ENCODE measurements at places on chromosomes 7 and 10.

DNA sequence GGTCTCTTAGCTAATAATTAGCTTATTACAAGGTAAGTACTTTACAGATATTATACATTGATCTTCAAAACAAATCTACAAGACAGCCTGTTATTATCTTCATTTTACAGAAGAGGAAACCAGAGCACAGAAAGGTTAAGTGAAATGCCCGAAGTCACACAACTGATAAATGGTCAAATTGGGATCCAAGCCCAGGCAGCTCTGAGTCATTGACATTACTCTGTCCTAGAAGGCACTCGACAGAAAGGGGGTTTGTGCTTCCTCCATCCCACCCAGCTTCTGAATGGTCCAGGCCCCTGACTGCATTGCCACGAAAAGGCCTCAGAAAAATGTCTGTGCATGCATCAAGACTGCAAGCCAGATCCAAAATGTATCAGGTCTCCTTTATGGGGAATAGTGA is 81.3 kb upstream of the ZNF438 start:
- no peak for DNase-seq

DNA sequence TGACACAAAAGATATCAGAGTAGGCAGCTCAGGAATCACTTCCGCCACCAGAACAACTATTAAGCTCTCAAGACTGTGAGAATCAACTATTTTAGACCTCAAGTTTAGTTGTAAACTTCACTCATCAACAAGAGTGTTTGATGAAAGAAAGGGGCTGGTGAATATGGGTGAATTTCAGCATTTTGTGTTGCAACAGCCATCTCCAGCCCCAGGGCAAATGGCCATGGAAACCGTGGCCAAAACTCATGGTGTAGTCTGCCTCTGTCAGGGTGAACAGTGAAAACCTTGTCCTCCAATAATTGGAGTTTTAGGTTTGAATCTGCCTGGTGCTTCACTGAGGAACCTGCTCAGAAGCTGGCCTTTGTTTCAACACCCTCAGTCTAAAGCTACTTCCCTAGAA is 60.0 kb downstream of the POLR1F start:
- no peak for DNase-seq

GRCh38 chr10:103802081-103802480 is 53.3 kb downstream of the SH3PXD2A start:
- DNase-seq, result no peak

GRCh38 chr10:44013981-44014380 is 365.3 kb upstream of the ZNF32 start:
- no peak for DNase-seq

DNA sequence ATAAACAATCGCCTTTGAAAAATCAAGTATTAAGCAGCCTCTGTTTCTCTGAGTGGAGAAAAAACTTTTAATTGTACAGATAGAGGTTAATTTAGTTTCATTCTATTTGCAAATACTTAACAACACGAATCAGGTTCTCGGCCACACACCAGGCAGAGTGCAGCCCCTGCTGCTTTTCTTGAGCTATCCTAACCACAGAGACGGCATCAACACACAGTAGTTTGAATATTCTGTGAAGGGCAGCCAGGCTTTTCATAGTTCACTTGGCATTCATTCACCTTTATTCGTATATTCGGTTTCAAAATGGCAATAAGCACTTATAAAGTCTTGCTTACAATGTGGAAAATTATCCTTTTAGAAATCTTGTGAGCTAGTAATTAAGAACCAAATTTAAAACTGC is 5.7 kb downstream of the ADARB2 start:
- no peak for DNase-seq

DNA sequence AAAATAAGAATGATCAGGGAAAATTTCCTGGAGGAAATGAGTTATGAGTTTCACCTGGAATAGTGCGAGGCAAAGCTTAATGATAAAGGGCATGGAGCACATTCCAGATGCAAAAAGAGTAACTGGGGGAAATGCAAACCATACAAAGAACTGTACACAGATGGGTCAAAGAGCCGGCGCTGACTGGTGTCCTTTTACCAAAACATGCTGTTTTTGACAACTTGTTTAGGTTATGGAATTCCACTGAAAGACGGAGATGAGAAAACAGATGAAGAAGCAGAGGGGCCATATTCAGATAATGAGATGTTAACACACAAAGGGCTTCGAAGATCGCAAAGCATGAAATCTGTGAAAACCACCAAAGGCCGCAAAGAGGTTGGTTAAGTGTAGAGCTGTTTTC is 98.2 kb downstream of the REEP3 start:
- DNase-seq, result no peak

- no peak for DNase-seq
These were observed 55.5 kb upstream of the FAM171A1 start for GRCh38 chr10:15426558-15426957.

DNA sequence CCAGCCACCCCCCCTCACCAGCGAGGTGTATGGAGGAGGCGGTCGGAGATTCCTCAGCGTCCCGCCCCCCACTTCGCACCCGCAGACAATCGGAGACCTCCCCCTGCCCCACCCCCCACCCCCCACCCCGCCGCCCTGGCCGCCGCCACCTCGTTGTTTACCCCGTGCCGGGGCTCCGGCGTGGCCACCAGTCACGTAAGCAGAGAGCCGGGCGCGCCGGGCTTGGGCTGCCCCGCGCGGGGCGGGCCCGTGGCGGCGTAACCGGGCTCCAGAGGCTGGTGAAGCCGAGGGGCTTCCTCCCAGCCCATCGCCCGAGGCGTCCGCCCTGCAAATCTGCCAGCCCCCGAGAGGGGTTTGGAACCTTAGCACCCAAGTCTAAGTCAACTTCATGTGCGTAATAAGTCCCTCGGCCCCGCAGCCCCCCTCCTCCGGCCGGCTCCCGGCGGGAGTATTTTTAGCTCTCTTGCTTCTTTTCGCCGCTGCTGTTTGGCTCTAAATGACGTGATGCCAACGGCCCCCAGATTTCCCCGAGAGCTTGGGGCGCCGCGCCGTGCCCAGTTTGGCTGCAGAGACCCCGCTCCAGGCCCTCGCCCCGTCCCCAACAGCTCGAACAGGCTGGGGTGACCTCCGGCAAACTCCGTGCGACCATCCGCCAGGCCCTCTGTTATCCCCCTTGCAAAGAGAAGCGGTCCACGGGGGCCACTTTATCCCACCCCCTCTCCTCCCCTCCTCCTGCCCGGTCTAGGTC is 2.7 kb downstream of the MXI1 start:
- no peak for DNase-seq

GRCh38 chr7:114484226-114484625 is 69.6 kb downstream of the FOXP2 start:
- no peak for DNase-seq

- no peak for DNase-seq
These were observed 74.6 kb downstream of the CACUL1 start for GRCh38 chr10:118680197-118680596.

GRCh38 chr7:13946181-13946580 is 43.3 kb downstream of the ETV1 start:
- no peak for DNase-seq

GRCh38 chr10:10545771-10546170 is 471.9 kb upstream of the CELF2 start:
- no peak for DNase-seq

Measured in CD4-positive, alpha-beta T cell treated with Interleukin-12 subunit alpha and Interleukin-12 subunit beta, for 1 hour (primary cell).